ENCODE measurements at places on chromosomes 6 and 20.

DNA sequence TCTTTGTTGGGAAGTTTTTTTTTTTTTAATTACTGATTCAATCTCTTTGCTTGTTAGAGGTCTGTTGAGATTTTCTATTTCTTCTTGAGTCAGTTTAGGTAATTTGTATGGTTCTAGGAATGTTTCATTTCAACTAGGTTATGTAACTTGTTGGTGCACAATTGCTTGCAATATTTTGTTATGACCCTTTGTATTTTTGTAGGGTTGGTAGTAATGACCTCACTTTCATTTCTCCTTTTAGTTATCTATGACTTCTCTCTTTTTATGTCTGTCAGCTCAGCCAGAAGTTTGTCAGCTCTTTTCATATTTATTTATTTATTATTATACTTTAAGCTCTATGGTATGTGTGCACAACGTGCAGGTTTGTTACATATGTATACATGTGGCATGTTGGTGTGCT lies 51.1 kb upstream of the SLC24A3 start:
- no peak for DNase-seq

GRCh38 chr6:33935439-33936080 lies 131.8 kb upstream of the MLN start:
- DNase-seq, result no peak

DNA sequence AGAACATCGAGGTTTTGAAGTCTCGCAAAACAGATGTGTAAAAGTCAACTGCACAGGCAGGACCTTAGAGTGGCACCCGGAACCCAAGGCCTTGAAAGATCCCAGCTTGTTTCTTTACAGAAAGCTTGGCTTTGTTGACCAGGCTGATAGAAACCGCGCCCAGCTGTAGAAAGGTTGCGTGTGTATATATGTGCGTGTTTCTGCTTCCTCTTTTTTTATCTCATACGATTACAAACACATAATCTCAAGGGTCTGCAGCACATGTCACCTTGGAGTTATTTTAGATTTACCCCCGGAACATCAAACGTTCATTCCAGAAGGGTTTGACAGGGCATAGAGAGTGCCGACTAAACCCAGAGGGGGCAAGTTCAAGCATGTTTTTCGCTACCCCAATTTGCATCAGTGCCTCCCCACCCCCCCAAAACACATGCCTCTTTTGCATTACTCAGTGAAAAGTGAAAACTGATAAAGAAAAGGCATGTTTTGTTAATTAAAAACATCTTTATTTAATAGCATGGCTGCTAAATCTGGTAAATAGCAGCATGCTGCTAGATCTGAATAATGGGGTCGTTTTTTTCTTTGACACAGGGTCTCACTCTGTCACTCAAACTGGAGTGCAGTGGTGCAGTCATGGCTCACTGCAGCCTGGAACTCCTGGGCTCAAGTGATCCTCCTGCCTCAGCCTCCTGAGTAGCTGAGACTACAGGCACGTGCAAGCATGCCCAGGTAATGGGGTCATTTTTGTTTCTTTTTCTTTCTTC lies 33.2 kb upstream of the NCOA3 start:
- no peak for DNase-seq

DNA sequence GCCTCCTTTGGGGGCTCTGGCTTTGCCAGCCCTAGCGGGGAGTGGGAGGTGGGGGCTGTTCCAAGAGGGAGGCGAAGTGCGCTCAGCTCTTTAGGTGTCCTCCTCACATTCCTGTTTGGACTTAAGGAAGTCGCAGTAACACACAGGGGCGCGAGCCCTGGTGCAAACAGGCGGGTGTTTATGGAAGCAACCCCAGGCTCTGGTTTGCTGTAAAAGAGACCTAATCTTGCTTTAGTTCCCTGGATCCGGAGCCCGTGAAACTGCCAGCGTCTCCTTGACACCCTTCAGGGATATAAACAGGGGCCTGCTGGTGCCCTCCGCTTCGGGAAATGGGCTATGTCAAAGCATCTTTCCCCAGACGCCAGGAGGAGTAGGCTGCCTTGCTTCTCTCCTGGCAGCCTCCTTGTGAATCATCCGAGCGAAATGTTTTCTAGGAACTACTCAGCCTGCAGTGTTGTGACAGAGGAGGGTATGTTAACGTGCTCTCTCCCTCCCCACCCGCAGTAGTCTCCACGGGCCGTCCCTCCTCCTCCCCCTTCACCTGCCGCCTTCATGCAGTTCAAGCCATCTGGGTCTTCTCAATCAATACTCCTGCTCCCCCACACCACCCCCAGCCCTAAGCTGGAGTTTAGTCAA lies 168.0 kb upstream of the LRFN2 start:
- no peak for DNase-seq

DNA sequence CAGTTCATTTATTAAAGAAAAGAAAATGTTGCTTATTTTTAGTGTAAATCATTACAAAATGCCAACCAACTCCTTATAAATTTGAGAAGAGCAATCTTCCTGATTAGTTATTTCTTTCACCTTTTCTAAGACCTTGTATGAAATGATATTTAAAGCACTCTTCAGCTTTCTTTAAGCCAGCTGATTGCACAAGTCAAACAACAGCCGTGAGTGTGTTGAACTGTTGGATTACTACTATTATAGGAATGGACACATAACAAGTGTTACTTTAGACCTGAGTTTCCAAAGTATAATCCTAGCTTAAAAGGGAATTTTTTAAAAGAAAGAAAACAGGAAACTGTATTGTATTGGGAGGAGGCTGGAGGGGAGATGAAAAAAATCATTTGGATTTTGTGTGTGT lies 26.8 kb upstream of the GLP1R start:
- DNase-seq, result no peak

- no peak for DNase-seq
Measured at GRCh38 chr6:118748311-118749062, 97.1 kb upstream of the CEP85L start.

DNA sequence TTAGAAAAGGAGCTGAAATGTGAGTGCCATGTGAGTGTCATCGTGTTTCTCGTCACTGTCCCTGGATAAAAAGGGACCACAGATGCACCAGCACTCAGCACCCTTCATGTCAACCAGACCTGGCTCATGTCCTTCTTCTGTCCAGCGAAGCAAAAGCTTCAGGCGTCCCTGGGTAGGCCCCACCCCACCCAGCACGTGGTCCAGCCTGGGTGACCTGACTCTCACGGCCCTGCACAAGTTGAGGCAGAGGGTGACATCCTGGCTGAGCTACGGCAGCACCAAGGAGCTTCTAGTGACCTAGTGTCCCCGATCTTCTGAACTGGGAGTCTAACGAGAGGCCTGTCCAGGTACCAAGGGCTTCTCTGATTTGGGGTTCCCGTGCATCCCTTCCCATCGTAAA lies 37.8 kb downstream of the PSMG4 start:
- no peak for DNase-seq

DNA sequence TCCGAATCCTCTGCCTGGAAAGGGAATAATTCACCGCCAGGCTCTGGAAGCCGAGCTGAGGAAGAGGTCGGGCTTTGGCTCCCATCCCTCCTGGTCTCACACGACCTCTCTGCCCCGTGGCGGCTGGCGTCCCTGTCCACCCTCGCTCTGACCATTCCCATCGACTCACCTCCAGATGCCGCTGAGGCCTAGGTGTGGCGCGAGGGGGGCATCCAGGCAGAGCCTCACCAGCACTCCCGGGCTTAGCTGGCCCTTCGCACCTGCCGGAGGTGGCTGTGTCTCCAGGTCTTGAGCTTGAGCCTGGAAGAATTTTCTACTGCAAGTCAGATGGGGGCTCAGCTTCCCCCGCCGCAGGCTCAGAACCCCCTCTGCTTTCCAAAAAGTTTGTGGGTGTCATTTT lies 28.5 kb upstream of the SMOC2 start:
- no peak for DNase-seq
